ENCODE measurements at places on chromosomes 5 and 9.

DNA sequence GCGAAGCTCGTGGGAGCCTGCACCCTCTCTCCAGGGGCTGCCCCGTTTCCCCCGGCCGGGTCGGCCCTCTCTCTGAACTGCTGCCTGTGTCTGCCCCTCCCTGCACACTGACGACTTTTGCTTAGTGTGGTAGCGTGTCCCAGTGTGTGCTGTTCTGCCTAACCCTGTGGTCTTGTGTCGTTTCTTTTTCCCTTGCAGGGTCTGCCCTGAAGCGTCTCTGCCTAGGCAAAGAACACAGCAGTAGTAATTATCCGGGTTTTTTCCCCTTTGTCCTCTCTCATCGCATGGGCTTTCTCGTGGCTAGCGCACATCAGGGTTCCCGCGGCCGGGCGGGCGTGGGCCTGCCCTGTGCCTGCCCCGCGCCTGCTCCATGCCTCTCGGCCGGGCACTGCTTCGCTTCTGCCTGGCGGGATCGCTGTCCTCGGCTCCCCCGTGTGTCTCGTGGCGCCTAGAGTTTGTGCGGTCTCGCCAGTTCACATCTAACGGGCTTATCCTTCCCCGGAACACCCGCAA is 122.7 kb downstream of the WNK2 start:
- DNase-seq = no peak

- no peak for DNase-seq
These were observed 204.1 kb downstream of the ELAVL2 start for GRCh38 chr9:23621924-23622323.

GRCh38 chr5:127985811-127986325 is 97.7 kb upstream of the SLC12A2 start:
- DNase-seq = no peak

- no peak for DNase-seq
These were observed 56.0 kb upstream of the HMHB1 start for GRCh38 chr5:143755966-143756365.

DNA sequence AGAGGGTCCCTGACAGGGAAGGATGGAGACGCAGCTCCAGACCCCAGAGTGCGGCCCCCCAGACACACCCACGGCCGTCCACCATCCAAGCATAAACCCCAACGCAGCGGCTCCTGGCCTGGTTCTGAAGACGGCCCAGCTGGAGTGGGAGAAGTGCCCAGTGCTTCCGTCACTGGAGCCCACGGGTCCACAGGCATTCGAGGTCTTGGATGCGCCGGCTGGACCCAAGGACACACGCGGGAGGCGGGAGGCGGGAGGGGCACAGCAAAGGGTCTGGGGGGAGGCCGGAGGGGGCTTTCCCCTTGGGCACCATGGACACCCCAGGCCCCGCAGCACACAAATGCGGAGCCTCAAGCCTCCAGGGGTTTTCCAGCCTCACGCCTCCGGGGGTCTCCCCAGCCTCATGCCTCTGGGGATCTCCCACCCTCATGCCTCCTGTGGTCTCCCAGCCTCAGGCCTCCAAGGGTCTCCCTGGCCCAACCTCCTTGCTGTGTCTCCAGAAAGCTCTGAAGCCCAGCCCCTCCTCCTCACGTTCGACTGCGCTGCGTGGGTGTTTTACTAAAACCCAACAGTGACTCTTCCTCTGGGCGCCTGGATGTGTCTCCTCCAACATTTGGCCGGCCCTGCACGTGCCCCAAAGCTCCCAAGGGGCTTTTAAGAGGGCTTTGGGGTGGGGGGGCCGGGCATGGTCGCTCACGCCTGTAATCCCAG is 15.2 kb downstream of the EXD3 start:
- DNase-seq = no peak

DNA sequence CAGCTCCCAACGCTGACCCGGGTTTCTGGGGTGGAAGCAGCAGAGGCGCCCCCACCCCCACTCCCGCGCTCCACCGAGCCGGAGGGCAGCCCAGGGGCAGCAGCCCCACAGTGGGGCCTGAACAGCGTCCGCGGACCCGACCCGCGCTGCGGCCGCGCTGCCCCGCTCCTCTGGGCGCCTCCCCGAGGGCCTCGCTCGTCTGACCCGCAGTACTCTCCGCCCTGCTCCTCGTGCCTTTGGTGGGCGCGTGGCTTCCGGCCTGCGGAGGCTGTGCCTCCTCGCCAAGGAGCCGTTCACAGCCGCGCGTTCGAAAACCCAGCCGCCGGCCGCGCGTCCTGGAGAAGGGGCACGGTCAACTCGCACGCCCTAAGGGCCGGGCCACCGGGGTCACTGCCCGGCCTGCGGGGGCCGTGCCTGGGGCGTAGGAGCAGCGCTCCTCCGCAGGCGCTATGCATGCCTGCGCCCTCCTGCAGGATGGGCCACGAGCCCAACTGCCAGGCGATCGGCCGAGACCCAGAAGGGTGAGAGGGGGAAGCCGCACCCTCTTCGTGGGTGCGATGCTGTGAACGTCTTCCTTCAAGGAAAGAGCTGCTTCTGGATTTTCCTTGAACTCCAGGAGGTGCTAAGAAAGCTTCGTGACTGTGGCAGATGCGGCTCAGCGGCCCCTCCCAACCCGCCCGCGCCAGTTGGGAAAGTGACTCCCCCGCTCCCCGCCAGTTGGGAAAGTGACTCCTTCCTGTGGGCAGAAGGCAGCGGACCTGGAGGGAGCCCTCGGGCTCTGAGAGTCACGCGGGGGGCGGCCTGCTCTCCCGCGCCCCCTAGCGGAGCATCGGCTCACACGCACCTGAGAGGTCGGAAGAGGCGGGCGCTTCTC is 82.7 kb downstream of the HSD17B3 start:
- no peak for DNase-seq

DNA sequence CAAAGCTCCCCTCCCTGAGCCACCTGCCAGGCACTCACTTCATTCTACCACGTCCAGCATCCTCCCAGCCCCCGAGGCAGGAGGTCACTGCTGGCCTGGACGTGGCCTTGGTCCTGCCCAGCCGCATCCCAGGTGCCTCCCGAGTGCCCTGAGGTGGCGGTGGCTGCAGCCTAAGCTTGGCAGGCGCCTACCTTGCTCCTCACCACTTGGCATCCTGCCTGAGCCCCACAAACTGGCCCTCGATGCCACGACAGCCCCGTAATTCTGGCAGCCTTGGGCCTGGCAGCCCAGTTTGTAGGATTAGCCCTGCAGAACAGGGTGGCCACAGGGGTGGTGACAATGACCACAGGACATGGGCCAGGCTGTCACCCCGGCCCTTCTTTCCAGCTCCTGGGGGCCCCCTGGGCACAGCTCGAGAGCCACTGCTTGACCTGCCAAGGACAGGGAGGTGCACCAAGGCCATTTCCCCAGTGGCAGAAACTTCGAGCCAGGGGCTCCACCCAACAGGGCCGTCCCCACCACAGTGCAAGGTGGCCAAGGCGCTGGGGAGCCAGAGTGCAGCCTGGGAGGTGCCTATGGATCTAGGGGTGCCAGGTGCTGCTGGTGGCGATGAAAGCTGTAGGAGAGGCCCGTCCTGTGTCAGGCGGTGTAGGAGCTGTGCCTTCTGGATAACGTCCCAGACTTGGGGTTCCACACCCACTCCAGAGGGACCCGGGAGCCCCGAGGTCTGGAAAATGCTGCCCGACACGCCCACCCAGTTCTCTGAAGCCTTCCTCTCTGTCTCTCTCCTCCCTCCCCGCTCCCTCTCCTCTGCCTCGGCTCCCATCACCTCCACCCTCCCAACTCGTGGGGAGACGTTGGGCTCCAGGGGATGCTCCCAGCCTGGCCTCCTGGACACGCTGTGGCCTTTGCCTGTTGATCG is 18.4 kb downstream of the NKD2 start:
- DNase-seq = no peak

DNA sequence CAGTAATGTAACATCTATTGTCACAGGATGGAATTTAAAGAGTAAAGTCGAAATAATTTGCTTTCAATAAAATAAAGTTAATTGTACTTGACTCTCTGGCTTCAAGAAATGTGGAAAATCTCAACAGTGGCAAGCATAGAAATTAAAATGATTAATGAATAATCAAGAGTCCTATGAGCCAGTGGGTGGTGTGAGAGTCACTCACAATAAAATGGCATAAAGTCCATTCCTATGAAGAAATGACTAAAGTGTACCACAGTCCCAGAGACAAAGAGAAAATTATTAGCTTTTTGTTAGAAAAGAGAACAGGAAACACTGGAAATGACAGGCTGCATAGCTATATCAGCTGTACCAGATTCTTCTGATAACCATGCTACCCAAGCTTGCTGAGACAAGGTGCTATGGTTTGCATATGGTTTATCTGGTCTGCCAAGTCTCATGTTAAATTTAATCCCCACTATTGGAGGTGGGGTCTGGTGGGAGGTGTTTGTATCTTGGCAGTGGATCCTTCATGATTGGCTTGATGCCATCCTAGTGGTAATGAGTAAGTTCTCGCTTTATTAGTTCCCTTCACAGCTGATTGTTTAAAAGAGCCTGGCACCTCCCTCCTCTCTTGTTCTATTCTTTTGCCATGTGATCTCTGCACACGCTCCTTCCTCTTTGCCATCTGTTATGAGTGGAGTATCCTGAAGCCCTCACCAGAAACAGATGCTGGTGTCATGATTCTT is 647.7 kb upstream of the ITGA1 start:
- no peak for DNase-seq

- DNase-seq = no peak
These were observed 402.0 kb downstream of the IRX1 start for GRCh38 chr5:3997670-3998069.

GRCh38 chr9:115132648-115133047 is 14.7 kb upstream of the TNC start:
- no peak for DNase-seq

Measured in LoVo (cell line).